Regular cardiac myocyte (primary cell): ENCODE measurements at places on chromosomes 3 and 15. TPM values are rescaled to one million over a fixed set of nuclear protein-coding genes. Genes with fewer than 3 reads are reported as not detected.

The ARHGAP31 gene
- 7.6 and 10.5 TPM in 2 replicates for total RNA-seq

The CLPX gene
- total RNA-seq = 29.9 and 47.5 TPM in 2 replicates

The AMT gene
- total RNA-seq = 0.38 and 0.85 TPM in 2 replicates

The ISL2 gene
- total RNA-seq = under 0.01 and 0.56 TPM in 2 replicates

The UBP1 gene
- total RNA-seq = 60.9 and 84.9 TPM in 2 replicates

The GOLGA8M gene
- 0.19 and 0.56 TPM in 2 replicates for total RNA-seq

The FAM162A gene
- total RNA-seq = 20.1 and 33.0 TPM in 2 replicates
